HFFc6 (cell line): ENCODE measurements at places on chromosomes 5 and 9. TPM values are rescaled to one million over a fixed set of nuclear protein-coding genes. Genes with fewer than 3 reads are reported as not detected.

GRCh38 chr5:112372543-112372942 lies 46.5 kb downstream of the EPB41L4A start:
- DNase-seq: peak; percentile 4
- no peaks in the 10 kb centered on the region for H3K36me3 ChIP-seq
- H3K27ac ChIP-seq: no peak overlapping the region
- H3K27me3 ChIP-seq: no peaks in the 10 kb centered on the region; the same call in 1 of the 2 replicates

- peak overlapping the region; percentile 9; the same call in 1 of the 2 replicates for H3K4me3 ChIP-seq
- no peaks in the 10 kb centered on the region; the same call in none of the 2 replicates for H3K27me3 ChIP-seq
- H3K36me3 ChIP-seq: no peaks in the 10 kb centered on the region
- H3K4me1 ChIP-seq: peaks cover 25% of the 10 kb centered on the region
These were observed 166.5 kb downstream of the RMI1 start for GRCh38 chr9:84146893-84147710.

DNA sequence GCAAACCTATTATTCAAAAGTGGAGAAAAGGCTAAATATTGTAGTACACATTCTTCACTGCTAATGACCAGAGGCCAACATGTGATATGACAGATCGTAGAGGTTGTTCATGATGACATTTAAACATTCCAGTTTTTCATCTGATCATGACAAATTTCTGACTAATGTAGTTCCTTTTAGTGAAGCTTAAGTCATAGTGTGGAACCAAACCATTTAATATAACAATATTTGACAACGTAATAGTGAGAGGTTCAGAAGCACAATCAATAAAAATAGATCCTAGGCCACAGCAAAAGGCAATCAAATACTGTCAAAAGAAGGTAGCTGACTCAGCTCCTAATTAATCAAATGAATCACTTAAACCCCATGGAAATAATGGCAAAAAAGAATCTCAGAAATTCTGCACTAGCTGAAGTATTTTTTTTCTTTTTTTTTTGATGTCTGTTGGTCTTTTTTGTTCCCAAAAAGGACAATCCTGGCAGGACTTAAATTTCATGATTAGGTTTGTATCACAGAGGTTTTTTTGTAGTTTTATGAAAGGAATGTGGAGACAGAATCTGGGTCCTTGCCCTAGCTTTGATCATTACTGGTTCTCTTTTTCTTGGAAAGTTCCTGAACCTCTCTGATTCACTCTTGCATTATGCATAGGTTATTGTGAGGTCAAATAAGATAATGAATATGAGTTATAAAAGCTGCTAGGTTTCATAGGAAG lies 795.0 kb downstream of the DTWD2 start:
- H3K4me3 ChIP-seq: no peak overlapping the region
- no peak overlapping the region for H3K27ac ChIP-seq
- no peaks in the 10 kb centered on the region for H3K27me3 ChIP-seq
- H3K4me1 ChIP-seq: no peaks in the 10 kb centered on the region
- no peak for DNase-seq

PIP5KL1 gene
- 1.1 to 3.3 TPM (median 2.0 TPM) in 3 replicates for total RNA-seq

ATOSB gene
- total RNA-seq: 48.8 to 57.2 TPM (median 52.6 TPM) in 3 replicates

LURAP1L gene
- 1.4 to 1.6 TPM (median 1.5 TPM) in 3 replicates for total RNA-seq

DNA sequence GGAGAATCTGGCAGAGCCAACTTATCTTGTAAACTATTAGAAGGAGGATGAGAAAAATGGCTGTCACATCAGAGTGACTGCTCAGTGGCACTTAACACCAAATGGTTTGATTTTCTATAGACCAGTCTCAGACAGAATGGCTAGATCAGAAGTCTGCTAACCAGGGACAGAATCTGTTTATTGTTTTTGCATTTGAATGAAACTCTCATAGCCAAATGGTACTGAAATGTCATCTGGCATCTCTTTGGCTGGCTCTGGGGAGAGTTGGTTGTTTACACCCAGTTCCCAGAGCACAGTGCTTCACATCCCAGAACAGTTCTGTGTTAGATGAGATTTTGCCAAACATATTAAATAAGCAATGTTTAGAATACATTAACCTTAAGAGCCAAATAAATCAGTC lies 106.6 kb upstream of the HMHB1 start:
- H3K4me1 ChIP-seq: peaks cover 14% of the 10 kb centered on the region
- no peaks in the 10 kb centered on the region for H3K36me3 ChIP-seq
- no peaks in the 10 kb centered on the region for H3K27me3 ChIP-seq
- DNase-seq: no peak
- H3K27ac ChIP-seq: no peak overlapping the region
- no peak overlapping the region for H3K4me3 ChIP-seq

DNA sequence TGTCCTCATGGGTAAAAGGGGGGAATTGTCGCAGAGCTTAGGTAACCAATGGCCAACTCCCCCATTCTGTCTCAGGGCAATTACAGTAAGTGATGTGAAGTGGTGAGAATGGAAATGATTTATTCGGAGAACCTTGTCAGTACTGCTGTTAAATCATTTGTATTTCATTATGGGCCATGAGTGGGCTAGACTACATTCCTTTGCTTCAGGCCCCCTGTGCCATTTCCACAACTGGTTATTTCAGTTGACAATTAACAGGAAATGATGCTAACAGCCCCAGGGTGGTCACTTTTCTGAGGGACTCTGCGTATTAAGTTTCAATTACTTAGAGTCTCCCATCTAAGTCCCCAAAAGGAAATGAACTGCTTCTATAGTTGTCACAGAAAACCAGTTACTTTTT lies 653.7 kb downstream of the CCDC171 start:
- H3K4me1 ChIP-seq: peaks cover 50% of the 10 kb centered on the region
- no peak for DNase-seq
- no peak overlapping the region for H3K4me3 ChIP-seq

DNA sequence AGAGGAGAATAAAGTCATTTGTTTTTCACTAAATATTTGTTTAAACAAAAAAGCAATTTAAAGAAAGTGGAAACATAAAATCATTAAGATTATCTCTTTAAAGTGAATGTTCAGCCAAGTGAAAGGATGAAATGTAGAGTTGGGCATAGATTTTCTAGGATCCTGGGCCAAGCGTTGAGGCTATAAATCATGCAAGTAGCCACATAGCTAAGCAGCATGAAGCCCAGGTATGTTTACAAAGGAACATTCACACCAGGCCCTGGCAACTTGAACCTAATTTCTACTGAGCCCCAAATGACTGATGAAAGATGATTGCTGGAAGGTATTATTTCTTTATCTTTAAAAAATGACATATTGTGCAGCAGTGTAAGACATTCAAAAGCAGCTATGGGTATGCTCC lies 461.8 kb downstream of the MAT2B start:
- H3K4me1 ChIP-seq: no peaks in the 10 kb centered on the region; the same call in 1 of the 2 replicates
- DNase-seq: no peak
- no peak overlapping the region for H3K4me3 ChIP-seq
- no peaks in the 10 kb centered on the region for H3K36me3 ChIP-seq
- H3K27ac ChIP-seq: no peak overlapping the region

GRCh38 chr9:102650896-102651295 lies 344.2 kb upstream of the CYLC2 start:
- H3K27me3 ChIP-seq: no peaks in the 10 kb centered on the region
- H3K4me3 ChIP-seq: no peak overlapping the region
- H3K27ac ChIP-seq: no peak overlapping the region
- DNase-seq: no peak

CFAP157 gene
- 0.08 to 0.15 TPM in 2 of 3 replicates, not detected in the other for total RNA-seq

- H3K27ac ChIP-seq: peak overlapping the region; percentile 85
- H3K4me3 ChIP-seq: no peak overlapping the region
- DNase-seq: no peak
- H3K27me3 ChIP-seq: no peaks in the 10 kb centered on the region
- no peaks in the 10 kb centered on the region for H3K36me3 ChIP-seq
These were observed 138.6 kb upstream of the RASA1 start for GRCh38 chr5:87129046-87129445.

DNA sequence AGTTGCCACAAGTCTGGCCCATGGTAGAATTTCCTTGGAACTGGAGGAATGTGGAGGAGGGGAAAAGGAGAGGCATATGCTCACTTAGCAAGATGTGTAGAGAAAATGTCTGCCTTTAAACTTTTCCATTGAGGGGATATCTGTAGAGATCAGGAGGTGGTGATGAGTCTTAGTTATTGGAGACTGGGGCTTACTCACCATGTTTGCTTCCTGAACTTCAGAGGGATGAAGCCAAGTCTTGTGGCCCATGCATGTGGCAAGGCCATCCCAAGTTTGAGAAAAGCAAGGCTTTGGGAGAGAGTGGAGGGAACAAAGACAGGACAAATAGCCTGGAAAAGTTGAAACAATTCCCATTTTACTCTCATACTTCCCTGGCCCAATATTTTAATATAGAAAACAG lies 124.5 kb downstream of the GDNF start:
- H3K4me3 ChIP-seq: no peak overlapping the region
- peaks cover 73% of the 10 kb centered on the region for H3K4me1 ChIP-seq
- H3K27me3 ChIP-seq: no peaks in the 10 kb centered on the region
- H3K36me3 ChIP-seq: peaks cover 9% of the 10 kb centered on the region; the same call in 1 of the 2 replicates

MSX2 gene
- total RNA-seq: not detected in 3 replicates
